Myometrial cell (primary cell): ENCODE measurements at places on chromosomes 11 and 22. TPM values are rescaled to one million over a fixed set of nuclear protein-coding genes. Genes with fewer than 3 reads are reported as not detected.

SPDYC gene
- total RNA-seq = not detected in 2 replicates

PRCP gene
- total RNA-seq = 56.5 and 63.1 TPM in 2 replicates

UPB1 gene
- not detected in 2 replicates for total RNA-seq

NLRP14 gene
- under 0.01 TPM in 1 of 2 replicates, not detected in the other for total RNA-seq

ACAD8 gene
- 23.4 and 23.6 TPM in 2 replicates for total RNA-seq

SPINDOC gene
- 17.7 and 26.2 TPM in 2 replicates for total RNA-seq

TRIM49 gene
- not detected in 2 replicates for total RNA-seq

IFTAP gene
- 23.4 and 26.1 TPM in 2 replicates for total RNA-seq

MS4A4E gene
- not detected in 2 replicates for total RNA-seq

USP2 gene
- total RNA-seq = under 0.01 and 0.89 TPM in 2 replicates

ME3 gene
- total RNA-seq = 9.9 and 16.4 TPM in 2 replicates

ELMOD1 gene
- total RNA-seq = 0.29 and 1.4 TPM in 2 replicates

P2RY6 gene
- not detected in 2 replicates for total RNA-seq

TUB gene
- 4.6 TPM in 2 replicates for total RNA-seq

DGCR6 gene
- total RNA-seq = 9.0 TPM in 1 of 2 replicates, not detected in the other

INSC gene
- total RNA-seq = 12.1 and 20.8 TPM in 2 replicates

CCDC157 gene
- total RNA-seq = 6.3 and 8.3 TPM in 2 replicates

BIK gene
- not detected in 2 replicates for total RNA-seq

ST14 gene
- not detected in 2 replicates for total RNA-seq

MYOD1 gene
- total RNA-seq = not detected in 2 replicates
